ENCODE measurements at places on chromosomes 7 and 10.

- DNase-seq: no peak
Observed at GRCh38 chr10:18822156-18822555, 162.9 kb downstream of the ARL5B start.

- no peak for DNase-seq
Observed at GRCh38 chr7:121195010-121195409, 133.8 kb upstream of the WNT16 start.

DNA sequence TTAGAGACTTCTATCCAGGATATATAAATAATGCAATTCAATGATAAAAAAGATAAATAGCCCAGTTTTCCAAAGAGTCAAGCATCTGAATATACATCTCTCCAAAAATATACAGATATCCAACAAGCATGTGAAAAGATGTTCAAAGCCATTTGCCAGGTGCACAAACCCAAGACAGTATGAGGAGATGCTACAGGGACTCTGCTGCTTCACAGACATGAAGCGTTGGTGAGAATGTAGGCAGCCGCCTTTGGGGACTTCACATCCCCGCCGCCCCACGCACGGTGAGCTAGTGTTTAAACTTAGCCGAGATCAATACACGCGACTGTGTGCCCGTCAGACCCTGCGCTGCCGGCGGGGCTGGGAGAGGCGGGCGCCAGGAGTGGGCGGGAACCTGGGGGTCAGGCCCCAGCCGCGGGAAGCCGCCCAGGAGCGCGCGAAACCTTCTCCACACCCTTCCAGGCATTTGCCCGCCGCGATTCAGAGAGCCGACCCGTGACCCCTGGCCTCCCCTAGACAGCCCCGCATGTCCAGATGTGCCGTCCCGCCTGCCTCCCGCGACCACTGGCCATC is 927 bp upstream of the ALOX5 start:
- DNase-seq: peak; percentile 37

DNA sequence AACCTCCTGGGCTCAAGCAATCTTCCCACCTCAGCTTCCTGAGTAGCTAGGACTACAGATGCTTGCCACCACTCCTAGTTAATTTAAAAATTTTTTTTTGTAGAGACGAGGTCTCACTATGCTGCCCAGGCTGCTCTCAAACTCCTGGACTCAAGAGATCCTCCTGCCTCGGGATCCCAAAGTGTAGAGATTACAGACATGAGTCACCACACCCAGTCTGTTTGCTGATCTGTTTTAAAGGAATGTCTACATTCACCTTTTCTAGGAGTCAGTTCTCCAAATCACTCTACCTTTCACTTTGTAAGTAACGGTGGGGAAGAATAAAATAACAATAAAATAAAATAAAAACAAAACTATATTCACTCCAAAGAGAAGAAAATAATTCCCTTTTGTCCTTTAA is 86.6 kb upstream of the AGBL3 start:
- DNase-seq: peak; percentile 68

GRCh38 chr10:285216-285615 is 150.0 kb downstream of the ZMYND11 start:
- no peak for DNase-seq

GRCh38 chr7:75715864-75716263 is 22.9 kb downstream of the HIP1 start:
- no peak for DNase-seq

DNA sequence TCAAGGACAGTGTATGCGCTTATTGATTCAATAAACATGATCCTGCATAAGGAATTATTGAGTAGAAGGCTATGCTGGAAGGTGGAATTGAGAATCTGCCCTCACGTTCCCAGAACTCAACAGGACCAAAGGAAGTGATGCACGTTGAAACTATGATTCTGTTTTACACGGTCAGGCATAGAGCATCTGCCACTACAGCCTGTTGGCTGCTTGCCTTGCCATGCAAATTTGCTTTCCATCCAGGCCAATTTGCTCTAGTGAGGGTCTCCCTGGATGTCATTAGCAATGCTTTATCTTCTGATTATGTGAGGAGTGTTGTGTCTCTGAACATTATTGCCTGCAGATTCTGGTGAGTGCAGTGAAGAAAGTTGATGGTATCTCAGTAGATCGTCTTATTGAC is 132.9 kb downstream of the ADRA2A start:
- no peak for DNase-seq

Data from PC-9 (cell line).